ENCODE measurements at places on chromosomes 6 and 20.

- no peak for DNase-seq
These were observed 41.4 kb downstream of the TRMT6 start for GRCh38 chr20:5908981-5909380.

DNA sequence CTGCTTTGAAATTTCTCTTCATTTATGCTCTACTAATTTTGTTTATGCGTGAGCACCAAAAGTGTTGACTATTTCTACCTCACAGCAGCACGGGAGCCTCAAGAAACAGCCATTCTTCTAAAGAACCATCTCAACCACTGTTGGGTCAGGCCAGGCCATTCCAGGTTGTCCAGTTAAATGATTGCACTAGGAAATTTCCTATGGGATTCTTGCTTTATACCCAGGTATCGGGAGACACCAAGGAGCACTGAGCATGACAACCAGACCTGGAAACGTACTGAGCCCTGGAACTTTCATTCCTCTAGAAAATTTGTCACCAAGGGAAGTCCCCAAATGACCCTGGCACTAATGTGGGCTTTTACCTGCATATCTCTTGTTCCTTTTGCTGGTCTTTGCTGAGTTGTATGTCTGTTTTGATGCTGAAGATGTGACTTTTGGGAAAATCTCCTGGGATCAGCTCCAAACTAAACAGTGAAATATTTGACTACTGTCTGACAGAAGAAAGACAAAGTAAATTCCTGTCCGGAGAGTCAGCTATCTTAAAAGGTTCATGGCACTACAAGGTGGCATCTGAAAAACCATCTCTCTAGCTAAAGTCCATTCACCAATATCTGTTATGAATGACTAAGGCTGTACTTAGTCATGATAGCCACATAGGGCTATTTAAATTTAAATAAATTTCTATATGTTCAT is 70.5 kb downstream of the SNAP25 start:
- DNase-seq: no peak

DNA sequence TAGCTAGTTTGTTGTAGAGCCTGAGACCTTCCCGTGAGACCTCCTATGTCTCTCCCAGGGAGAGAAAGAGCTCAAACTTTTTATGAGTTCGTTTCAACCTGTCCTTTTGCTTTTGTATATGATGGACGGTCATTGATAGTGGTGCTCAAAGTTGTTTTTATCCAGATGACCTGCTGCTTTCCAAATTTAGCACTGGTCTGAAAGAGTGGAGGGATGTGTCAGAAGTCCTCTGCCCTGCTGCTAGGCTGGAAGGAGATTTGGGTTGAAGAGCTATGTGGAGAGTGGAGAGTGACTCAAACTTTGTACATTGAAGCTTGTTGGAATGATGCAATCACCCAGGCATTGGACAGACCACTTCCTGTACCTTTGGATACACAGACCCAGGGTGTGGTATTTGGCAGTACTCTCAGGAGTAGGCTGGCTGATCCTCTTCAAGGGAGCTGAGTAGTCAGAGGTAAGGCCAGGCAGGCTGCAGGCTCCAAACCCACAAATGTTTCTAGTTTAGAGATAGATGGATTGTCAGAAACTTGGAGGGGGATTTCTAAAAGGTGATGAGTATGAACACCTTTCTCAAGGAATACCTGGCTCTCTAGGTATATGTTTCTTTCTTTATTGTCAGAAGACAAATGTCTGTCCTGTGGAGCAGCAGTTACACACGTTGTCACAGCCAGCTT is 49.4 kb upstream of the RREB1 start:
- no peak for DNase-seq

- no peak for DNase-seq
These were observed 14.9 kb downstream of the SYCP2L start for GRCh38 chr6:10901770-10902169.

- no peak for DNase-seq
These were observed 2.4 kb downstream of the EDEM2 start for GRCh38 chr20:35144694-35145093.

DNA sequence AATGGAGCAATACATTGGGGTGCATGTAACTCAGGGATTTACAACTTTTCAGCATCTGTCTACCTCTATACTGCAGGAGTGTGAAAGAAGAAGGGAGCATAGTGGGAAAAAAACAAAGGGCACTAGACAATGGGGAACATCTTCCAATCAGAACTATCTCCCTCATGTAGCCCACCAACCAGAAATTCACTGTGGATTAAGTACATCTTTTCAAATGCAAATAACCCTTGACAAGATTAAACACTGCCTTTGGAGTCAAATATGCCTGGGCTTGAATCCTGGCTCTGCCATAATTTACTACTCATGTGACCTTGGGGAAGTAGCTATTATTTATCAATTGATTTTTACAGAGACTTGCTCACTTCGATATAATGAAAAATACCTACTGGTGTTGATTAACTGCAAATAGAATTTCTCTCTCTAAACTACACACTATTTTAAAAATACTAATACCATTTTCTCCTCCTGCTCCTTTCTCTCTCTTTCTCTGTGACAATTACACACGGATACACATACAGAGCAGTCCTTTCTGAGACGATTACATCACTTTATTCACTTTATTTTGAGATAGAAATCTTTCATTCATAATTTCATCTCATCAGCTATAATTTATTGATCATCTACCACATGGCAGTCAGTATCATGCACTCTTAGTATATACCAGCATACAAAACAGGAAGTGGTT is 783.7 kb downstream of the FRK start:
- no peak for DNase-seq

GRCh38 chr20:17768271-17768670 is 68.5 kb downstream of the BANF2 start:
- no peak for DNase-seq

DNA sequence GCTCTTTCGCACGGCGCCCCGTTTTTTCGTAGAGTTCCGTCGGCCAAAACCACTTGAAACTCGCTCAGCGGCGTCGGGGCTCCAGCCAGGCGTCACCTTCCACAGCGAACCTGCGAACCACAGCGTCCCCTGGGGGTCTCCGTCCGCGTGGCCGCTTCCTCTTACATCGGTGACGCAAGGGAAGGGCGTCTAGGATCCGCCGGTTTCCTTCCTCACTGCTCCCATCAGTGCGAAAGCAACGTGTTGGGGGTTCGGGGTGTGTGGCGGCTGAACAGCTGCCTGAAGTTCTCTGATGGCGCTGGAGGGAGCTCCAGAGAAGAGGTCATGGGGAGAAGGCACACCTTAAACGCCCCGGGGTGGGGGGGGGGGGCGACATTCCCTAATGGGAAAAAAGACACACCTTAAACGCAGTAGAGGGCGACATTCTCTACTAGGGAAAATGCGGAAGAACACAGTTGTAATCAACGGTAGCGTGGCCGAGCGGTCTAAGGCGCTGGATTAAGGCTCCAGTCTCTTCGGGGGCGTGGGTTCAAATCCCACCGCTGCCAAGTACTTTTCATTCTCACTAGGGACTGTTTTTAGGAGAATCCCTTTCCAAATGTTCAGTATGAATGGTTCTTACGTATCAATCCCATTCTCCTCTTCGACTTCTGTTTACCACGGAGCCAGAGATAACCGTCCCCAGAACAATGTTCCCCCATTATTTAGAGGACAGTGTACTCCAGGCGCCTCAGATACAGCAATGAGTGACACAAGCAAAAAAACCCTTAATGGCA is 16.4 kb downstream of the ZNF311 start:
- DNase-seq: no peak

- no peak for DNase-seq
These were observed 195.4 kb downstream of the TFAP2A start for GRCh38 chr6:10219510-10219909.

DNA sequence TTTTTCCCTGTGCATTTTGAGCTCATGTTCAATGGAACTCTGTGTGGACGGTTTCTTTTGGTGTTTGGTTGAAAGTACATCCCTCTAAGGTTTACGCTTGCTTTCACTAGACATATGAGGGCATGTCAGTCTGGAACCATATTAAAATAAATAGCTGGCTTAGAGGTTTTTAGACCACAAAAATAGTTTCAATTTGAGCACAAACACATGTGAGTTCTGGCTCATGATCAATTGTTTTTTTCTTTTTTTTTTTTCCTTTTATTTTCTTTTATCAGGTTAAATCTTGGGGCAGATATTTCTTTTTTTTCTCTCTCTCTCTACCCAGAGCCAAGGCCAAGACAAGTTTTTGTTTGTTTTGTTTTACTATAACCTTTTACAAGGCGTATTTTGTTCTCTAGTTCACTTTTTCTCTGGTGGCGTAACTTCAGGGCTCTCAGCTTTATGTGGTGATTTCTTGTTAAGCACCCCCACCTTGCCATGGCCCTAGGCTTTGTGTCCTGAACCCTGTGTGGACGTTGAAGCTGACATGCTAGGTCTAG is 92.9 kb downstream of the SHLD1 start:
- DNase-seq: no peak

DNA sequence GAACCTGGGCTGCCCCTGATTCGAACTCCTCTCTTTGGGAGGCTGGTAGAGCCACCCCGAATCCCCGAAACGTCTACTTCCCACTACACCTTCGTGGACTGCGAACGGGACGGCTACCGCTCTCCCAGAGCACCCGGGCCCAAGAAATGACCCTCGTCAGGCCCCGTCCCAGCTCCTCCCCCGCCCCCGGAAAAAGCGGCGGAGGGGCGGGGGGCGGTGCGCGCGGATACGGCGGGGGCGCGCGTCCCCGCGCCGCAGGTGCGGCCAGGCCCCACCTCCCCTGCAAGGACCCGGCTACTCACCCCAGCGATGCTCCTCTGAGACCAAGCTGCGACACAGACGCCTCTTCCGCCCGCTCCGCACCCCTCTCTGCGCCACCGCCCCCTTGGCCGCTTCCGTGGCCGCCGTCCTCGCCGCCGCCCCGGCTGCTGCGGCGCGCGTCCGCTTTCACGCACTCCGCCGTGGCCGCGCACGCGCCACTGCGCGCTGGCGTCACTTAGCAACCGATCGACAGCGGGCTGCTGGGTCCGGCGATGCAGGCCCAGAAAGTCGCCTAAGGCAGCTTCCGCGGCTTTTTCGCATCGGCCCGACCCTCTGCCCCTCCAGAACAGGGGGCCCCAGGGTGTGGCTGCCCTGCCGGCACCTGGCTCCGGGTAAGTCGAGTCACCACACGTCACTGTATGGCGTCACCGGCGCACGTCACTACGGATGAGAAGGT is at the start of gene BTBD9:
TSS of gene BTBD9 (minus strand) at position 432 of the 718 bp plus-strand sequence.
- DNase-seq: peak; percentile 66

DNA sequence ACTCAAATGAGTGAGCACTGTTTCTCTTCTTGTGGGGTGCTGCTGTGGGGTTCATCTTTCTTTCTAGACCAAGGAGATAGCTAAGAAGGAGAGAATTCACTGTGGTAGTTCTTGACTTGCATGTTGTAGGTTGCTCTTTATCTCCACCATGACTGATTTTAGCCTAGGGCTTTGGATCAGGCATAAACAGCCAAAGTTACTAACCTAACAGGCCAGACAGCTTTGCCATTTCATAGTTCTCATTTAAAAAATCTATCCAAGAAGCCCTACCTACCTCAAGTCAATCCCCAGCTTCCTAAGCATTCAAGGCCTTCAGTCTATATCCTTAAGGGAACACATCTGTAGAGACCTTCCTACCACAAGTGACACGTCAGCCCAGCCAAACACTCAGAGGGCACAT is 107.9 kb upstream of the CARMIL1 start:
- DNase-seq: no peak

DNA sequence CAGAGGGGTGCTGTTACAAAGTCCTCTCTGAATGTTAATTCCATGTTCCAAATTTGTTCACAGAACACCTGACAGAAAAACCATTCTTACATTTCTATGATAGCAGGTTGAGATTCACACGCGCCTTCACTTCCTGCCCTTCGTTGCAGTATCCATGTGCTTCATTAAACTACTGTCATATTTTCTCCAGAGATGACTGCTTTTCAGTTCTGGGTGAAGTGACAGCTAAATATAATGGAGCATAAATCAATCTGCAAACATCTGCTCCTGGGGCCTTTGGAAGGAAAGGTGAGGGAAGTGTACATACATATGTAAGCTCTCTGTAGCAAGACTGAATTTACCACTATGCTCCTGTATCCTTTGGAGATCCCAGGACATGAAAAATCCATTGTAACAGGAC is 750.2 kb downstream of the HDGFL1 start:
- no peak for DNase-seq

GRCh38 chr6:107576852-107577251 is 86.9 kb downstream of the SOBP start:
- DNase-seq: no peak

DNA sequence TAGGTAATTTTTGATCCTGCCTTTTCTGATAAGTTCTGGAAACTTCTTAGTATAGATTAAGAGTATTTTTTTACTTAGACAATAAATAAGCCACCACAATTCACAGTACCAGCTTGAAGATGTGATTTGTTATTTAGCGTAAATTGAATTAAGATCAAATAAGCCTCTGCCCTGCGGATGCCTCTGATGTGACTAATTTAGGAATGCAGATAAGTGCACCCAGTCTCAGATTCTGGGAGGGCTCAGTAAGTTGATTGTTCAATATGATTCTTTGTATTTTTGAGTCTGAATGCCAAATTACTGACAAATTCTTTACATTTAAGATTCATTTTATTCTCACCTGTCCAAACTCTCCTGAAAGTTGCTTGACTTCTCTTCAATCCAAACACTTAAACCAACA is 147.5 kb downstream of the THBS2 start:
- no peak for DNase-seq

- DNase-seq: no peak
These were observed 58.7 kb upstream of the TGM3 start for GRCh38 chr20:2237059-2237458.

DNA sequence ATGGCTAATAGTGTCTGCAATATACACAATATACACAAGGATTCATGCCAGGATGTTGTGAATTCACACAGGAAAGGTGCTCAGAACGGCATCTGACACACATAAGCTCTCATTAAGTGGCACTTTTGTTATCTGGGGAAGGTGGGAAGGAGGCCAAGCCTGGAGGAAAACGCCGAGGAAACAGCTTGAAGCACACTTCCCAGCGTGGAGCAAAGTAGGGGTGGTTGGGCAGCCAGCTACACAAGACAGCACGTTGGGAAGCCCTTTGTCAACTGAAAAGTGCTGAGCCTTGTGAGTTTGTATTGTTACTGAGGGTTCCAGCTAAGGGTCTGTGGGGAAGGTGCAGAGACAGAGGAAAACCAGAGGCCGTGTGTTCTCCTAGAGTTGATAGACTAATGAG is 181.0 kb downstream of the ZMYND8 start:
- no peak for DNase-seq

DNA sequence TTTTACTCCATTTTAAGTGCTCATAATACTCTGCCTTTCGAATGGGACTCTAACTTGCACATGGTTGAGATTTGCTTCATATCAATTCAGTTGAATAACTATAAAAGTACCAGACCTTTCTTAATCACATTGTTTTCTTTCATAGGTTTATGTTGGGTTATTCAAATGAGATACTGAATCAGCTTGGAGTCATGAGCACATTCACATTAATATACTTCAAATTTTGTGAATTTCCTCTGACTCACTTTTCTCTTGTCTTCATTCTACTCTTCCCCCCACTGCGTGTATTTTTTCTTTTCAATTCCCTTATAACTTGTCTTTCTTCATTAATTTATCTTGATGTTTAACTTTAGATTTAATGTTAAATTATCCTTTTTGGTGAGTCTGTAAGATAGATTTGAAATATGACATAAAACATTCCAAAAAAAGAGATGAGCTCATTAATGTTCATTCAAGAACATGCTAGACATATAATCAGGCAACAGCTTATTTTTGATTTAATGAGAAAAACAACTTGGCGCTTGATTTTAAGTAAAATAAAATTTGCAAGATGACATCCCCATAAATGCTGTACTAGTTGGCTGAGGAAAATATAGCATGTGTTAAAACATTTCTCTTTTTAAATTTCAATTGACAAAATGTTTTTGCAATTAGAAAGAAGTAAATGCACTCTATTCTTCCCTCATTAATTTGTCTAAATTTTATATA is 736.0 kb downstream of the CD109 start:
- no peak for DNase-seq

GRCh38 chr6:85390775-85391174 is 59.1 kb upstream of the NT5E start:
- DNase-seq: no peak

Measured in cerebellar nuclear complex (tissue), 1 donor.